ENCODE measurements at places on chromosomes 13 and 19.

DNA sequence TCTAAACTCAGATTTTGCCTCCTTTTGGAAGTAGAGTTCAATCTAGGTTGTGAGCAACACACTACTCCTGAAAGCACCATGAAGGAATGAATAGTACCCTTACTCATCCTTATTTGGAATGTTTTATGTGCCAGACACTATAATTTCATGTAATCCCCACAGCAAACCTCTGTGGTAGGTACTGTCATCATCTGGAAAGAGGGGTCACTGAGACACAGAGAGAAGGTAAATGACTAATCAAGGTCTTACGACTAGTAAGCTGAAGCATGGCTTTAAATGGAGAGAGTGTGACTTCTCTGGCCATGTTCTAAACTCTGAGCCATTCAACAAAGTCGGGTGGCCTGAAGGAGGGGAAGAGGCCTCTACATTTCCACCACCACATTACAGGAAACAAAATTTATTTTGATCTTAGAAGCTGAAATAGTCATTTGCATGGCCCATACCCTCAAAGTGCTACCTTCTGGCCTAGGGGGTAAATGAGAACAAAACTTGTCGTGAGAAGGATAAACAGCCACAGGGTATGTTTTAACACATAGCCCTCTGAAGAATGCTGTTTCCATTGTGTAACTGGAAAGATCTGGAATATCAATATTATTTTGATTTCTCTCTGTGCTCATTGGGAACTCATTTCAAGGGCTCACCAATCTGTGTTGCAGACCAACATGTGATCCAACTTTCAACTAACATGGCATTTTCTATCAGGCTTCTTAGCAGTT is 180.8 kb upstream of the RFC3 start:
- DNase-seq = no peak

DNA sequence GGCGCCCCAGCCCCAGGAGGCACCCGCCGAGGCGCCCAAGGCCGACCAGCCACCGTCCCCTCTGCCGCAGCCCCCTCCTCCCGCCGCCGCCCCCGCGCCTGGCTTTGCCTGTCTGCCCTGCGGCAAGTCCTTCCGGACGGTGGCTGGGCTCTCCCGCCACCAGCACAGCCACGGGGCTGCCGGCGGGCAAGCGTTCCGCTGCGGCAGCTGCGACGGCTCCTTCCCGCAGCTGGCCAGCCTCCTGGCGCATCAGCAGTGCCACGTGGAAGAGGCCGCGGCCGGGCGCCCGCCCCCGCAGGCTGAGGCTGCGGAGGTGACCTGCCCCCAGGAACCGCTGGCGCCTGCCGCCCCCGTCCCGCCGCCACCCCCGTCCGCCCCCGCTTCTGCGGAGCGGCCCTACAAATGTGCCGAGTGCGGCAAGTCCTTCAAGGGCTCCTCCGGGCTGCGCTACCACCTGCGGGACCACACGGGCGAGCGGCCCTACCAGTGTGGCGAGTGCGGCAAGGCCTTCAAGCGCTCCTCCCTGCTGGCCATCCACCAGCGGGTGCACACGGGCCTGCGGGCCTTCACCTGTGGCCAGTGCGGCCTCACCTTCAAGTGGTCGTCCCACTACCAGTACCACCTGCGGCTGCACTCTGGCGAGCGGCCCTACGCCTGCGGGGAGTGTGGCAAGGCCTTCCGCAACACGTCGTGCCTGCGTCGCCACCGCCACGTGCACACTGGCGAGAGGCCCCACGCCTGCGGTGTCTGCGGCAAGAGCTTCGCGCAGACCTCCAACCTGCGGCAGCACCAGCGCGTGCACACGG is 2.6 kb upstream of the NAT14 start:
- DNase-seq = no peak

DNA sequence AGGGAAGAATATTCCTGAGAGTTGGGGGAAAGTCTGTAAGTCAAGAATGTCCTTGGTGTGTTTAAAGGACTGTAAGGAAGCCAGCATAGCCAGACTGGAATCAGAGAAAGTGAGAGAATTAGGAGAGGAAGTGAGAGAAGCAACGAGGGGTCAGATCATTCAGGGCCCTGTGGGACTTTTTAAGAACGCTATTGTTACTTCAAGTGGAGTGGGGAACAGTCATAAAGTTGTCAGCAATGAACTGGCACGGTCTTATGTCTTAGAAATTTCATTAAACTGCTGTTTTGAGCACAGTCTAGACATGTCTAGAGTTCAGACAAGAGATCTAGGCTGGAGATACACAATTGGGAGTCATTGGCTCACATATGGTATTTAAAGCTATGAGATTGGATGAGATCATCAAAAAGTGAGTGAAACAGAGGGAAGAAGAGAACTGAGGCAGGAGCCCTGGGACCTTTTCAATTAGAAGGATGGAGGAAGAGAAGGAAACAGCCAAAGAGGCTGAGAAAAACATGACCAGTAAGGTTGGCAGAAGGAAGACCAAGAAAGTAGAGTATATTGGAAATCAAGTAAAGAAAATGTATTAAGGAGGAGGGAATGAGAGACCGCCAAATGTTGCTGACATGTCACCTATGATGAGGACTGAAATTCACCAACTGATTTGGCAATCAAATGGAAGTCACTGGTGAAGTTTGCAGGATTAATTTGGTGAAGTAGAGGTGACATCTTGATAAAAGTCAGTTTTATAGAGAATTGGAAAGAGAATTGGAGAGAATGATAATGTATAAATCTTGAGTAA is 263.5 kb downstream of the GPC5 start:
- no peak for DNase-seq

GRCh38 chr13:30763786-30764413 is 28.6 kb downstream of the ALOX5AP start:
- DNase-seq = no peak

- DNase-seq = no peak
Measured at GRCh38 chr13:113962975-113963374, 10.9 kb downstream of the C13orf46 start.
